Activated T-cell treated with anti-CD3 and anti-CD28 coated beads for 4 hours (primary cell): ENCODE measurements at places on chromosomes 16 and 17.

- no peak for DNase-seq
Observed at GRCh38 chr16:17555176-17555575, 84.4 kb upstream of the XYLT1 start.

DNA sequence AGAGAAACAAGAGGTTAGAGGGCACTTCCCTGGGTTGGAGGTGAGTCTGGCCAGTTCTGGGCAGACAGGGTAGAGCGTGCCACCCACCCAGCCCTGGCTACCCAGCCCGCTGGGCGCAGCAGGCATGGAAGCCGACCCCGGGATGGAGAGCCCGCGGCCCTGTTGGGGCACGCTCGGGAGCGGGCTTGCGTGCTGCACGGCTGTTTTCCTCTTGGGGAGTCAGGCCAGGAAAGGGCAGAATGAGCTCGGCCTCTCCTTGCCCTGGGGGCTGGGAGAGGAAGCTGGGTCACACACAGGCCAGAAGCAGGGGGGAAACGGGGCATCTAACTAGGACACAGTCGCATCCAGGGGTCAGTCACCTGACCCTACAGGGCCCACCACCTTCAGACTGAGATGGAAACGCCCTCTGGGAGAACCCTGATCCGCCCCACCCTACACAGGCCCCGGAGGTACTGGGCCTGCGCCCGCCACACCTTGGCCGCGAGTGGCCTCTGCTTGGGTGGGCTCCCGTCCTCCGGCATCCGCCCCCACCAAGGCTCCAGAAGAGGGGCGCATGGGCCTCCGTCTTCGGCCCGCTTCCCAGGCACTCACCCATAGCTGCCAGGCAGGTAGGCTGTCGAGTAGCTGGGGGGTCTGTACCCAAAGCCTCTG, 1.2 kb downstream of the SOX15 start:
- no peak for DNase-seq

DNA sequence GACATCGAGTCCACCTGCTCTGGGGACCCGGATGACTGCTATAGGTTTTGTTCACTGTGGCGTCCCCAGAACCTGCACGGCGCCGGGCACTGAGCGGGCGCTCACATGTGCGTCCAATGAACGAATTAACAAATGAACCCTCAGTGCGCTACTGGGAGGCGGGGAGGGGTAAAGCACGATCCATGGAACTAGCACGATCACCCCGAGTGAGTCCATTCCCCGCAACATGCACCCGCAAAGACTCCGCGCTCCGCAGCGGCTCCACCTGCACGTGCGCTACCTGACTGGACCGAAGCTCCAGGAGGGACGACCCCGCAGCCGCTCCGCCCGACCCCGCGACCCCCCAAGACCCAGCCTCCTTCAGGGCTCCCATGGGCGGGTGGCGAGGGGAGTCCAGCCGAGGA, 491 bp downstream of the TRAP1 start:
- no peak for DNase-seq

DNA sequence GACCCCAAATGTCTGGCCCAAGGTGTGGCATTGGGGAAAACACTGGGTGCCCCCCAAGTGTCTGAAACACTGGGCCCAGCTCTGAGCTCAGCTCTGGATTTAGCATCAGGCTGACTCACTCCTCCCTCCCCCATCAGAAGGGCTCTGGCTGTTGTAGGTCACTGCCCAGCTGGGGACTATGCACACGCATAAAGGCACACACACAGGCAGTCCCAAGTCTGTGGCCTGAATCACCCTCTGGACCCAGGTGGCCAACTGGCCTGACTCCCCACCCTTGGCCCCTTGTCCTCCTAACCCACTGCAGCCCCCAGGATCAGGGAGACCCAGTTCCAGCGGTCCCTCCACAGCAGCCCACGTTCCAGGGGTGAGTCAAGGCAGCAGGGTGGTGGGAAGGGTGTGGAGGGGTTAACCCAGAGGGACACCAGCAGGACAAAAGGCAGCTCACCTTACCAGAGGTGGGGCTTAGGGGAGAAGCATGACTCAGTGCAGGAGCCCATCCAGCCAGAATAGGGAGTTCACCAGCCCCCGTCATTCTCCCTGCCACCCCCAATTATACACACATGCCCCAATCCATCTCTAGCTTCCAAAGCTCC, 47.0 kb downstream of the MYO18A start:
- DNase-seq = no peak

- DNase-seq = no peak
Observed at GRCh38 chr16:83271970-83272575, 535.7 kb upstream of the HSBP1 start.

- no peak for DNase-seq
Observed at GRCh38 chr17:67018471-67019434, 25.6 kb upstream of the CACNG1 start.

DNA sequence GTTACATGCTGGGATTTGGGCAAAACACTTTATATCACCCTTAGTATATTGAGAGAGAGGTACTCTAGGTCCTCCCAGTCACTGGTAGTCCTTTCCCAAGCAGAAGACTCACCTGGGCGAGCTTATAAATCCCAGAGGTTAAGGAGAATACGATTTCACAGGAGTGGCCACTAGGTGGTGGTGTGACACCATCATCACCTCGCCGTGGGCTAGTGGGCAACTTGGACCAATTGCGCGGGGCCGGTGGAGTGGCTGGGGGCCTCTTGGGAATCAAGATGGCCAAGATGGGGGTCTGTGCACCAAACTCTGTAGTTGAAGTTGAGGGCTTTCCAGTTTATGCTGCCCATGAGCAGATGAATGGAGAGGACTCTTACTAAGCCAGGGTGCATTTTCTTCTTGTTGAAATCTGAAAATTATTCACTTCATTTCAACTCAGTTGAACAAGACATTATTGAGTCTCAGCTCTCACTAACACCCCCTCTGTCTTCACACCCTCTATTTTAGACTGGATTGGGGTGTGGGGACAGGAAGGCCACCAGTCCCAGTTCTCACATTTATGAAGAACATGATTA, 38.2 kb upstream of the PIRT start:
- no peak for DNase-seq

GRCh38 chr17:48753794-48754499, 25.4 kb upstream of the HOXB13 start:
- no peak for DNase-seq

- no peak for DNase-seq
Observed at GRCh38 chr17:7846063-7846735, 8.7 kb upstream of the TMEM88 start.

DNA sequence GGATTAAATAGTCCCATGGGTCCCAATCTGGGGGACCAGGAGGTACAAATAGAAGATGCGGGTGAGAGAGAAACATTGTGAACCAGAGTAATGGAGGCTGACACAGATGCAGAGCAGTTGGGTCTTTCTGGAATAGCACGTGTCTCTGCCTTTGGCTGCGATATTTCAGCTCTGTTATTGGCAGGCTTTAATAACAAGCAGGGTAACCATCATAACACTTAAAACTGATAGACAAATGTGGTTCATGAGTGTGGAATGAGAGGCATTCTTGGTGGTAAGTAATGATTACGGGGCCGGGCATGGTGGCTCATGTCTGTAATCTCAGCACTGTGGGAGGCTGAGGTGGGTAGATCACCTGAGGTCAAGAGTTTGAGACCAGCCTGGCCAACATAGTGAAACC, 110.3 kb downstream of the SNX29 start:
- no peak for DNase-seq

- no peak for DNase-seq
Observed at GRCh38 chr17:42848093-42848492, 2.9 kb upstream of the AOC3 start.

DNA sequence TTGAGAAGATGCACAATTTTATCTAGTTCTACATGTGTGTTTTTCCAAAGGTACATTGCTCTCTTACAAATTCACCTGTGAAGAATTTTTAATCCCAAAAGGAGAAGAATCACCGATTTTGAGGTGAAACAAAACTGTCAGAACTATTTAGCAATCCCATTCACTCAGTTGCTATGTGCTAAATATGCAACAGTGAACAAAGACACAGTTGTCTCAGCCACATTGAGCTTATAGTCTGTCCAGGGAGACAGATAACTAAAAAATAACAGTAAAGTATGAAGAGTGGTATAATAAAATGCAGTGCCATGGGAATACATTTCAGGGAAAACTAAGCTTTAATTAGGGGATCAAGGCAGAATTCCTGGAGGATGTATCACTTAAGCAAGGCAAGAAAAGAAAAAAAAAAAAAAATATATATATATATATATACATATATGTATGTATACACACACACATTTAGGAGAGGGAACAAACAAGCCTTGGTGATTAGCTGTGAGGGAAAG, 110.4 kb downstream of the SPAG9 start:
- no peak for DNase-seq

DNA sequence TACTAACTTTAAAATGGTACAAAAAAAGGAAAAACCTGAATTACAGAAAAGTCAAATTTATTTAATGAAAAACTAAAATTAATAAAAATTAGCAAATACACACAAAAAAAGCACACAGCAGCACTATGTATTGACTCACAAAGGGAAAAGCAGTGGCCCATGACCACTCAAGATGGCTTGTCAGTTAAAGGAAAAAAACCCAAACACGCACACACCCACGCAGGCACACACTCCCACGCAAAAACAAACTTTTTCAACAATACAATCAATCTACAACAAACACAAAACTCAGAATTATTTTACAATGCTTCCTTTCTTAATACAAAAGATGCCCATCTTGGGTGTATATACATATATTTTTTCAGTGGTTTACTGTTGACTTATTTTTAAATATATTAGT, 24.2 kb downstream of the SIAH1 start:
- DNase-seq = no peak

DNA sequence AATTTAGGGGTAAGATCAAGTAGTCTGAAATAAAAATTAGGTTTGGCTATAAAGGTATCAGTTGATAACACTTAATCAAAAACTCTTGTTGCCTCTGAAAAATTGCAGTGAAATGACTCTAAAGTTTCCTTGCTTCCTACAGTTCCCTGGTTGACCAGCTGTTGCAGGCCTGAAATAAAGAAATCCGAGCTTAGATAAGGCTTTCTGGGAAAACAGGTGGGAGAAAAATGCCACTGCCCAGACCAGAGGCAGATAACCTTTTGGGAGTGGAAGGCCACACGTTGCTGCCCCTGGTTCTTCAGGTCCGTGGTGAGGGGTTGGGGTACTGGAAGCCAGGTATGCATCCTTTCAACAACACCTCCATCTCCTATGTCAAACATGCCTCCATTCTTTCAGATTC, 111.3 kb downstream of the HS3ST3A1 start:
- no peak for DNase-seq
